Globus pallidus (tissue), 1 donor: ENCODE measurements at places on chromosomes 2 and 18.

DNA sequence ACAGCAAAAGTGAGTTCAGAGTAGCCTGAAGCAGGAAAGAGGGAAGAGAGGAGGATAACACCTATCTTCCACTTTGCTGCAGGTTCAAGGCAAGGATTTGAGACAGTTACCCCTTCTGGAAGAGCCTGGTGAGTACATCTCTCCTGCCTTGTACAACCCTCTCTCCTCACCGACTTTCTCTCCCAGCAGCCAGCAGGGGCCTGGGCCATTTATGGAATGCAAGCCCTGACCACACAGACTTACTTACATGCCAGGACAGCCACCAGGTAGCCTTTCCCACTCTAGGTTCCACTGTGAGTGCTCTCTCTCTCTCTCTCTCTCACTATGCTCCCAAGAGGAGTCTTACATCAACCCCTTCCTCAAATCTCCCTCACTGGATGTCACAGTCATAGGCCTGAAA is 57.0 kb downstream of the BCL11A start:
- DNase-seq: no peak

DNA sequence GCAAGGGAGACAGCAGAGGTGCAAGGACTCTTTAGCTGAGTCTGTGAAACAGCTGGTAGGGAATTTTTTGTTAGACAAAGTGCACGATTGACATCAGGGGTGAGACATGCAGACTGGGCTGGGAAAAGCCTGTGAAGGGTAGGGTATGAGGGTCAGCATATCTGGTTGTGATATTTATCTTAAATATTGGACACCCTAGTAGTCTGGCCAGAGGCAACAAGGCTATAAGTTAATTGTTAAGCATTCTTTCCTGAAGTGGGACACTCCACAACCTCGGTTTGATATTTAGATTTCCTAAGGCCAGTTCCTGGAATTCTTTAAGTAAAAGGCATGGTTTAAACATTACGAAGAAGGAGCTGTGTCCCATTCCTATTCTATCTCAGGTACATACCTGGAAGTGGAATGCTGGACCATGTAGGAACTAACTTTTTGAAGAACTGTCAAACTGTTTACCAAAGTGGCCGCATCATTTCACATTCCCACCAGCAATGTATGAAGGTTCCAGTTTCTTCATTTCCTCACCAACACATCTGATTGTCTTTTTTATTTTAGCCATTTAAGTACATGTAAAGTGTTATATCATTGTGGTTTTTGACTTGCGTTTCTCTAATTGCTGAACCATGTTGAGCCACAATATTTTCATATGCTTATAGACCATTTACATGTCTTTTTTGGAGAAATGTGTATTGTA is 22.5 kb downstream of the EHBP1 start:
- no peak for DNase-seq

DNA sequence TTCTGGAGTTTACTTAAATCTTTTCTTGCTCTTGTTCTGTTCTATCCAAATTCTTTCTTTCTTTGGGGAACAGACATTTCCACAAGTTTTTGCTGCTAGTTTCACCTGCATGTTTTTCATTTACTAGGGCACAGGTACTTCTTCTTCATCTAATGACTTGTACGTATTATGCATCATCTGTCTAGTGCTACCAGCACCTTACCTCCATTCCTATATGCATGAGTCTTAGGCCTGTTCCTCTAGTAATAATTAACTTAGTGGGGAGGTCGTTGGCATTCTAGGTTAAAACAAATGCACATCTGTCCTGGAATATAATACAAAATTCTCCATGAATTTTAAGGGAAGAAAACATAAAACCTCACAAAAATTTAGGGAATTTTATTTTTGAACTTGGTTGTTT is 164.5 kb upstream of the STON1 start:
- DNase-seq: no peak

- no peak for DNase-seq
Measured at GRCh38 chr2:161910200-161910599, 163.8 kb downstream of the DPP4 start.

GRCh38 chr2:228658998-228659397 is 477.5 kb upstream of the SPHKAP start:
- no peak for DNase-seq

DNA sequence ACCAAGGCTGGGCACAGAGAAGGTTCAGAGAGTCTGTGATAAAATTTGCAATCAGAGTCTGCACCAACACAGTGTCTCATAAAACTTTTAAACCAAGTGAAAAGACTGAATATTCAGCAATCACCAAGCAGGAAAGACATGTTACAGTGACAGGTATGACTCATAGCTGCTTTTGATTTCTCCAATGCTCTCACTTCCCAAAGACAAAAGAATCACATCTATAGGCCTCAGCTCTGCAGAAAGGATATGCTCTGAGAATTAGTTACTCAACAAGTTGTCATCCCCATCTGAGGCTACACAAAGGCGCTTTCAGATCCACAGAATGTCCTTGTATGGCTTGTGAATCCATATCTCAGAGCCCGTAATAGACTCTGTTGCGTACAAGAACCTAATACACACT is 92.5 kb downstream of the KCNF1 start:
- no peak for DNase-seq

GRCh38 chr2:224572338-224572737 is 12.8 kb downstream of the CUL3 start:
- no peak for DNase-seq

DNA sequence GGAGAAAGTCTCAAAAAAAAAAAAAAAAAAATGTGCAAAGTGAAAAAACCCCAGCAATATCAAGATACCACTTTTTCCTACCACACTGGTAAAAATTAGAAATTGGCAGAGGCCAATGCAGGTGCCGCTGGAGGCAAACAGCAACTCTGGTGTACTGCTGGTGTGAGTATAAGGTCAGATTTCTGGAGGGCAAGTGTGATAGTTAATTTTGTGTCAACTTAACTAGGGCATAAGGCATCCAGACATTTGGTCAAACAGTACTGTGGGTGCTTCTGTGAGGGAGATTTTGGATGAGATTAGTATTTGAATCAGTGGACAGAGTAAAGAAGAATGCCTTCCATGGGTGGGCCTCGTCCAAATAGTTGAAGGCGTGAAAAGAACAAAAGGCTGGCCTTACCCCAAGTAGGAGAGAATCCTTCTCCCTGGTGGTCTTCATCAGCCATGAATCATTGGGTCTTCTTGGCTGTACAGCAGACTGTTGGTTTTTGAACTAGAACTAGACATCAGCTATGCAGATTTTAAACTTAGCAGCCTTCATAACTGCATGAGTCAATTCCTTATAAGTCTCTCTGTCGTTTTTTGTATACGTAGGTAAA is 52.8 kb upstream of the FHL2 start:
- DNase-seq: no peak

GRCh38 chr2:191869178-191869577 is 22.3 kb upstream of the CAVIN2 start:
- peak; percentile 72 for DNase-seq

- DNase-seq: no peak
Measured at GRCh38 chr18:27717816-27718215, 459.1 kb downstream of the CDH2 start.

GRCh38 chr2:96107708-96108065 is 8.7 kb downstream of the ADRA2B start:
- no peak for DNase-seq

DNA sequence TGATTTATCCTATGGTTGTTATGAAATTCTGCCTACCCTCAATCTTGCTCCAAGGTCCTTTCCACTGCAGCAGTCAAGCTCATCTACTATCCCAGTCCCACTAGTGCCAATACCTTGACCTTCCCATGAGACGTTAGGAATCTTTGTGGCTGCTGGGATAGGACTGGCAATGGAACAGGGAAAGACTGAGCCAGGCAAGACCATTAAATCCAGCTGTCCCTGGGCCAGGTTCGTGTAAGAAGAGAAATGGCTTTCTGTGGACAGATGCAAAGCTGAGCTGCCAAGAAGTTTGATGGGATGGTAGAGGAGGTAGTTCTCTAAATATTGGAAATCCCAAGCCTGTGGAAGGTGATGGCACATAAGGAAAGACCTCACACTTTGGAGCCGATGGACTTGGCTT is 50.1 kb upstream of the TMEM17 start:
- DNase-seq: no peak

DNA sequence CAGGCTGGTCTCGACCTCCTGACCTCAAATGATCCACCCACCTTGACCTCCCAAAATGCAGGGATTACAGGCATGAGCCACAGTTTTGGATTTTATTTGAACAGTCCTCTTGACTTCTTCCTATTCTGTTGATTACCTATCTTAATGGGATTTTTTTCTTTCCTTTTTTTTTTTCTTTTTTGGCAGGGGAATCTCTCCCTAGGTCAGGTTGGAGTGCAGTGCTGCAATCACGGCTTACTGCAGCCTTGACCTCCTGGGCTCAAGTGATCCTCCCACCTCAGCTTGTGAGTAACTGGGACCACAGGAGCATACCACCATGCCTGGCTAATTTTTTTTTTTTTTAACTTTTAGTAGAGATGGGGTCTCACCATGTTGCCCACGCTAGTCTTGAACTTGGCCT is 2.8 kb downstream of the MTHFD2 start:
- DNase-seq: no peak

- DNase-seq: no peak
Measured at GRCh38 chr2:143477714-143478443, 348.7 kb downstream of the ARHGAP15 start.

- peak; percentile 20 for DNase-seq
Measured at GRCh38 chr2:204315236-204315662, 230.0 kb upstream of the PARD3B start.

DNA sequence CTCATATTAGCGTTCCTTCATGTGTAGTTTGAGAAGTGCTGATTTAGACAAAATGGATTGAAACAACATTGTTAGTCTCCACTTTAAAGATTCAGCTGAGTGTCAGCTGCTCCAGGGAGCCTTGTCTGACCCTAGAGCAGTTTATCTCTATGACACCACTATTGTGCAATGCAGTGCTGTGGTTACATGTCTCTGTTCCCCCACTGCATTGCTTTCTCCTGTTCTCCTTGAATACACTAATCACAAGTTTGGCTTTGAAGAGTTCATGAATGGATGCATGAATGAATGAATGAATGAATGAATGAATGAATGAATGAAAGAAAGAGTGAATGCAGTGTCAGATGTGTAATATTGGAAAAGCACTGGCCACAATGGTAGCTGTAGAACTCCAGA is 38.3 kb downstream of the GCG start:
- no peak for DNase-seq

GRCh38 chr18:55206927-55207326 is 247.7 kb upstream of the CCDC68 start:
- no peak for DNase-seq

DNA sequence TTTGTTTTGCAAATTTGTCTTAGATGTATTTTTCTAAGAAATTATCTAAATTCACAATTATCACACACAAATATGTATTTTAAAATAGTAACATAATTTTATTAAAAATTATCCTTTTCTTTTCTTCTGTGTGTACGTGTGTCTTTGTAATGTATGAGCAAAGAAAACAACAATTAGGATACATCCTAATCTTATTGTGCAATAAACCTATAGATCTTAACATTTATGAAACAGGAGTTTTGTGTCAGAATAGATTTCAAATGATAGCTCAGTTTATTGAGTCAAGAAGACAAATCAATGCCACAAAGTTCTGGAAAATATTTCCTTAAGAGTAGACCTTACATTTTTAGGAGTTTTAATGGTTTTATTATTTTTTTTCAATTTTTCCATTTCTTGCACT is 212.2 kb downstream of the KCNJ3 start:
- DNase-seq: no peak

DNA sequence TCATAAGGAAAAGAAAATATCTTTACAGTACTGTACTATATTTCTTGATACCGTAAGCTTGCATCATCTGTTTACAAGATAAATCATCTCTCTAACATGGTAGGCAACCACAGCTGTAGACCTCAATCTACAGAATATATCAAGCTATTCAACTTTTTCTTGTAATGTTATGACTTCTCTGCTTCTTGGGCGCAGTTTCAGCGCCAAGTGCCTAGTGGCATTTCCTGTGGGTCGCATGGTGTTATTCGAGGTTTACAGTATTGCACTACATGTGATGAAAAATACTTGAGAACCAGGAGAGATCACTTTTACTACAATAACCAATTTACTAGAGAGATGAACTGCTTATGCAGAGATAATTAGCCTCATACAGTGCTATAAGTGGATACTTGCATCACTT is 34.0 kb upstream of the SESTD1 start:
- no peak for DNase-seq

- DNase-seq: no peak
Measured at GRCh38 chr18:9333441-9334328, 888 bp upstream of the TWSG1 start.

DNA sequence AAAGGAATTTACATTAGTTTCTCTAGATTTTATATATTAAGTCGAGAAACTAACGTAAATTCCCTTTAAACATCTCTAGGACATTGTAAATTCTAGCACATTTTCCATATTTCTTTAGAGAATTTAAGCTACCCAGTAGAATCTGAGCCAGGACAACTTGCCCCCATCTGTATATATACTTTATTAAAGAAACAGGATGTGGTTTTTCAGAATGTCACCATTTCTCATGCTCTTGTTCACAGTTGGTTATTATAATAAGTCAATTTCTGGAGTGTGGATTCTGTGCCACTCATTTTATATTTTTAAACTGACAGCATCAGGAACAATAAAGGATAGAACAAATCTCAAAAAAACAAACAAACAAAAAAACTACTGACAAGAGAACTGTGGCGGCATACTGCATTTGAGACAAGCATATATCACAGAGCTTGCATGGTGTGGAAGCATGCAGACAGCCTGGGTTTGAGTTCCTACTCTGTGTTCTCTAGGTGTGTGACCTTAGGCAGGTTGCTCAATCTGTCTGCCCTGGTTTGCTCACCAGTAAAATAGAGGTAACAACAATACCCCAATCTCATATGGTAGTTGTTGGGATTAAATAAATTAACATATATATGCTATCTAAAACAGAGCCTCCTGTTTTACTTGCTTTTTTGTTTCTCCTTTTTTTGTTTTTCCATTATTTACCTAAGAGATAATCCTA is 61.4 kb upstream of the DNER start:
- no peak for DNase-seq

DNA sequence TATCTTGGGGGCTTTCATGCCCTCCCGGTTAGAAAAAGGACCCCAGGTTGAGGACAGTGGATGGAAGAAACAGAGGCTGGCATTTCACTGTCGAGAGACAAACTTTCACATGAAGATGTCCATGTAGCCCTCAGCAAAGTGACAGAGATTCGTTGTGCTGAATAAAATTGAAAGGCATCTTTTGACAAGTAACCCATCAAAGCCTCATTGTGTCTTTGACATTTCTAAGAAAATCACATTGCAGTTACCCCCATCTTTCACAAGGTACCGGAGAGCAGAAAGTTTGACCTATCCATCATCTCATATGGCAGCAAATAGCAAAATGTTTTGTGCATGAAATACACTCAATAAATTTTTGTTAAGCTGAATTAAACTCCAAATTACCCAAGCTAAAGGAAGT is 2.0 kb upstream of the MBP start:
- no peak for DNase-seq
